ENCODE measurements at places on chromosomes 3 and 15. TPM values are rescaled to one million over a fixed set of nuclear protein-coding genes. Genes with fewer than 3 reads are reported as not detected.

DNA sequence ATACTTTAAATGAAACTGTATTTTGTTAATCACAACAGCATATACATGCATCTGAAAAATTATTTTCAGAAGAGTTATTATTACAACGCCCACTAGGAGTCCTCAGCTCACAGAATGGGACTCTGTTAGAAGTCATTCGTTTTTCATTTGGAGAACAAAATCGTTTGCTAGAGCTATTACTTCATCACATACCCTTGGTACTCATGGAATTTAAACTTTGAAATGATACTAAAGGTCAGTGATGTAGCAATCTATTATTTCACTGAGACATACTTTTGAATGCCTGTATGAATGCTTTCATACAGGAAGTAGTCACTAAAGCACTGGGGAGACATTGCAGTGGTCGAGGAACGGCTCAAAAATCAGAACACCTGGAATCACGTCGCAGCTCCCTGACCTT lies 198.1 kb downstream of the MBNL1 start:
- no peak for DNase-seq

DNA sequence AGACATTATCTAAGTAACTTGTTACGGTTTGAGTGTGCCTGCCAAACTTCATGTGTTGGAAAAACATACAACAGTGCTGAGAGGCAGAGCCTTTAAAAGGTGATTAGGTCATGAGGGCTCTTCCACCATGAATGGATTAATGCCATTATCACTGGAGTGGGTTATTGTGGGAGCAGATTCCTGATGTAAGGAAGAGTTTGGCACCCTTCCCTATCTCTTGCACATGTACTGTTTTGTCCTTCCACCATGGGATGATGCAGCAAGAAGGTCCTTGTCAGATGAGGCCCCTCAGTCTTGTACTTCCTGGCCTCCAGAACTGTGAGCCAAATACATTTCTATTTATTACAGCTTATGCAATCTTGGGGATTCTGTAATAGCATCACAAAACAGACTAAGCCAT lies 413.9 kb downstream of the EPHA3 start:
- DNase-seq = no peak

GRCh38 chr3:159974-160373 lies 36.6 kb upstream of the CHL1 start:
- DNase-seq = no peak

DNA sequence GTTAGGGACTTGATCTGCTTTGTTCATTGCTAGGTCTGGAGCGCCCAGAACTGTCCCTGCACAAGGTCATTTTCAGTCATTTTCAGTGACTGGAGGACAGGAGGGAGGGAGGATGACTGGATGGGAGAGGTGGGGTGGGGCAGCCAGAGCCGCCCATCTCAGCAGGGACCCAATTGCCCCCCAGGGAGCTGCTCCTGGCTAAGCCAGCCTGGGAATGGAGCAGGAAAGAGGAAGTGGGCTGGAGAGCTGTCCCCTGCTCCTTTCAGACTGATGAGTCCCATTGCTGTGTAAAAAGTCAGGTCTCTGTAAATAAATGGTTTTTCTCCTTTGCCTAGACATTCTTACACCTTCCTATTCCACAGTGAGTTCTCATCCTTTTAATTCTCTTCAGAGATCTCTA lies 98.4 kb upstream of the RAD18 start:
- no peak for DNase-seq

DNA sequence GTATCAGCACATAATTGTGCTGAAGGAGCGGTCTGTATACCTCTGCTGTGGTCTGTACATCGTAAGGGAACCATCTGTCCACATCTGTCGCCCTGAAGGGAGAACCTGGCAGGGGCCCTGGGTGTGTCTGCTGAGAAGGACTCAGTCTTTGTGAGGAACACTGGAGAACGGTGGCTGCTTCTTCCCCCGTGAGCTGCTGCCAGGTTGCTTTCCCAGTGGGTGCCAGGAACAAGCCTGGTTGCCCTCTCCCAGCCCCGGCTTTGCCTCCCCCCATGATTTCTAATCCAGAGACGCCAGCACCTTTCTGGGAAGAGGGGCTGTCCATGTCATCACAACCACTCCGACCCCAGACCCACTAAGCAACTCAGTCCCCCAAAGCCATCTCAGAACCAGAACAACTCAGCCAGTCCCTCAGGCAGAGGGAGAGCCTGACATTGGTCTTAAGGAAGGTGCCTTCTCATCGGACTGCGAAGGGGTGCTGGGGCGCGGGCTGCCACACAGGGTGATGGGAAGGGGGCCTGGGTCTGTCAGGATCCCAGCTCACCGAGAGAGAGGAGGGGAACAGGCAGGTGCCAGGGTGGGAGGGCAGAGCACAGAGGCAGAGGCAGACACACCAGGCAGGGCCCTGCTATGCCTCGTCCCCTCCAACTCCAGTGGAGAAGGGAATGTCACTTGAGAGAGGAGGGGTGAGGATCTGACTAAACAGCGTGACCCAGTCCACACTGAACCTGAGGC lies 8.5 kb downstream of the TNK2 start:
- DNase-seq = no peak

- DNase-seq = no peak
Measured at GRCh38 chr15:29736744-29737020, 85.6 kb downstream of the TJP1 start.

GRCh38 chr15:59662260-59662659 lies 4.9 kb upstream of the GTF2A2 start:
- no peak for DNase-seq

DNA sequence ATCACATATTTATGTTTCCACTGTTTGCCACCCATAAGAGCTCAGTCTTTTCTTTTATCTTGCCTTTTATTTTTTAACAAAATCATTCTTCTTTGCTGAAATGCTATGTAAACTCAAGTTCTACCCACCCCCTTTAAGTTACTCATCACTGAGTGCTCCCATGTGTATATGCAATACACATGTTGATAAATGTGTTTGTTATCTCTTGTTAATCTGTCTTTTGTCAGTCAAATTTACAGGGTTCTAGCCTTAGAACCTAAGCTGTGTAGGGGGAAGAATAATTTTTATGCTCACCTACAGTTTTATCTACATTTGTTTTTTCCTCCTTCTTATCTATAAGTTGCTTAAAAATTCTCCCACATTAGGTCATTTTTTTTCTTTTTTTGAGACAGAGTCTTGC lies 1195.9 kb downstream of the ROBO2 start:
- DNase-seq = no peak

GRCh38 chr3:143674100-143674968 lies 173.9 kb downstream of the SLC9A9 start:
- DNase-seq = peak; percentile 84

GOLGA8T gene
- not detected for total RNA-seq

- no peak for DNase-seq
Measured at GRCh38 chr3:69209413-69209812, 87.0 kb upstream of the LMOD3 start.

DNA sequence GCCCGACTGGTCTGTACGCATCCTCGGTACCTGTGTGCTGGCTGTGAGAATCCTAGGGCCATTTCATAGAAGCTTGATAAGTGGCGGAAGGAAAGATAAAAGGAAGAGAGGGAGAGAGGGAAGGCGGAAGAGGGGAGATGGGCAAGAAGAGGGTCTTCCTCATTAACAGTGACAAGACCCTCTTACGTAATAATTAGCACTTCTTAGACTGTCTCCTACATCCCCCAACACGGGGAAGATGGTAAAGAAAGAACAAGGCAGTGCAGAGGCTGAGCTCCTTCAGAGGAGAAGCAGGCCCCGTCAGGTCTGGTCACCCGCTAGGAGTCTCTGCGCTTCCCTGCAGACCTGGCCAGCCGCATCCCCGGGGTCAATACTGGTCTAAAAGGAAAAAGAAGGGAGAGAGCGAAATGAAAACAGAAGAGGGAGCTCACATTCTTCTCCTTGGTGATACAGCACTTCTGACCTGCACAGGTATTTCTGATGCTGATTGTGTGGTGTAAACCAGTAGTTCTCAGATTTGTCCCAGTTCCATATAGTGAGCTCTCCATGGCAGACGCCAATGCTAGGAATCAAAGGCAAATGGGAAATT lies 19.0 kb upstream of the FAM240A start:
- no peak for DNase-seq

AVEN gene
- 13.4 TPM for total RNA-seq

DNA sequence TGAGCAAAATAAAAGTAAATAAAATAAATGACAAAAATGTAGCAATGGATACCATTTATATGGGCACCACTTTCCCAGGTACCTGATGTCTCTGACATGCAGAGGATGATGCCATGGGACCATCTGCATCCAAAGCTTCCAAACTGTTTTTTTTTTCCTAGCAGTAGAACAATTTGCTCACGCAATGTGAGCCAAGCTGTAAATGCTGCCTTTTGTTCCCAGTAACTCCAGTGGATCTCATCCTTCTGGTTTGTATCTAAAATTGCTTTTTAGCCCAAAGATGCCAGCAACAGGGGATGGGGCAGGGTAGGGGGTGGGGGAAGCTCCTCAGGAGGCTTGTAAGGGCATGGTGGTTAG lies 32.7 kb downstream of the SLC12A8 start:
- no peak for DNase-seq

DNA sequence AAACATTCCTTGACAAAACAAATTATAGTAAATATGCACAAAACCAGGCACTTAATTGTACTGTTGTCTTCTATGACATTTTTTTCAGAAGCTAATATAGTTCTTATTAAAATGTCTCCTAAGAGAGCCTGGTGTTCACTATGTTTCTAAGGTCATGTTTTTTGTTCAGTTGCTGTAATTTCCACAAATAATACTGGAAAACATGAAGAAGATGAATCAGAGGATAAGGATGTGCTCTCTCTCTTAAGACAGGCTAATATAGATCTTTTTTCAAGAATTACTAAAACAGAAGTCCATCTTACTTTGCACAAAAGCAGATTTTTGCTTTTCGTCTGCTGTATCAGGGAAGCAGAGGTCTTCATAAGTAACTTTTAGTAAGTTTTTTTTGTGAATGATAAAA lies 823.0 kb upstream of the NECTIN3 start:
- no peak for DNase-seq

DNA sequence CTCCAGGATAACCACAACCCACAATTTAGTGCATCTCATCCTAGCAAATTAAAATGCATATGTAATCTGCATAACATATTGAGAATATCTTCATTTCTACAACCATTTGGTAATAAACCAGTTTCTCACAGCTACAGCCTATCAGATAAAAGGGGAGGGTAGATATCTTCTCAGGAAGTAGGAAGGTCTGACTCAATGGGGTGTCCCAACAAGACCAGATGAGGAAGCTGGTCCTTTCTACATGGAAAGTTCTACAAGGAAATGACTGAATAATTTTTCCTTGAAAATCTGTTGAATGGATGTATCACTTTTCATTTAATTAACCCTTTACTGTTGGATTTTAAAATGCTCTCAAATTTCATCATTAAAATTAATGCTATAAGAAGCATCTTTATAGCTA lies 17.4 kb upstream of the TMPRSS7 start:
- DNase-seq = no peak

DNA sequence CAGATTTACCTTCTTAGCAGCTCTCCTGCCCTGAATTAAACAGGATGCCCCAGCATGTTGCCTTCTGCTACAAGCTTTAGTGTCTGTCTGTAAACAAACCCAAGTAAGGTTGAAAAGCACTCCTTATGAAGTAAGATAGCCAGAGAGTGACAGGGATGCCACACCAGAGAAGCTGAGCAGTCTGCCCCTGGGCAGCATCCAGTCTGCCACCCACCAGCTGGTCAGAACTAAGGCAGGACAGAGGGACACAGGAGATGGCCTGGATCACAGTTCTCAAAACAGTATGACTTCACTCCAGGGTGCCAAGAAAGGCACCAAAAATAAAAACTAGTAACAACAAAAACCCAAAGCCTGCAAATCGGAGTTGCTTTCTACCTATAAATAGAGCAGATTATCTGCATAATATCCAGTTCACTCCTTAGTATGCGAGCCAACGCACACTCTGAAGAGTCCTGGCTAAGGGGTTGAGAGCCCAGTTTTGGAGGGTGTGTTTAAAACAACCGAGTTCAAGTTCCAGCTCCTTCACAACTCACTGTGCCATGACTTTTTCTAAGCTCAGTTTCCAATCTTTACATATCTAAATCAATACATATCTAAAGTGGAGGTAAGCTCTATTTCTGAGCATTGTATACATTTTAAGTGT lies 198.9 kb downstream of the KCNMB2 start:
- no peak for DNase-seq

DNA sequence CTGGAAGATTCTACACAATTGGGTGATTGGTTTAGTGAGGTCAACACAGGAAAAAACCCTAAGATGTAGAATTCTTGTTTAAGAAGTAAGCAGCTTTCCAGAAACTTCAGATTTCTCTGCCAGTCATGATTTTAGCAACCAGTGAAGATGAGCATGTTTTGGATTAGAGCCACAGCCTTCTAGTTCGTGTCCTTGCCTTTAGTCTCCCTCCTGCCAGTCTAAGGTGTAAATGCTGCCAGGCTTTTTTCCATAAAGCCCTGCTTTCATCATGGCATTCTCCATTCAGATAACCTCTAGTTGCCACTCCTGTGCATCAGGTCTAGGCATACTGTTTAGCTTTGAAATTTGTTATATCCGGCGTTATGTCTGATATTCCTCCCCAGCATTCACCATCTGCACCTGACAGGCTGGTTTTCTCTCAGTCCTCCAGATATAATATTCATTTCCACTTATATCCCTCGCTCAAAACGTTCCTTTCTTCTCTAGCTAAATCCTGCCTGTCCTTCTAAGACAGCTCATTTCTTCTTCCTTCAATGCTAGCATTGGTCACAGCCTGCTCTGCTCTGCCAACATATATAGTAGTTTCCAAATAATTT lies 37.4 kb downstream of the SYN2 start:
- DNase-seq = no peak

- no peak for DNase-seq
Measured at GRCh38 chr3:150094150-150094933, 123.6 kb upstream of the PFN2 start.

RTP3 gene
- not detected for total RNA-seq

DNA sequence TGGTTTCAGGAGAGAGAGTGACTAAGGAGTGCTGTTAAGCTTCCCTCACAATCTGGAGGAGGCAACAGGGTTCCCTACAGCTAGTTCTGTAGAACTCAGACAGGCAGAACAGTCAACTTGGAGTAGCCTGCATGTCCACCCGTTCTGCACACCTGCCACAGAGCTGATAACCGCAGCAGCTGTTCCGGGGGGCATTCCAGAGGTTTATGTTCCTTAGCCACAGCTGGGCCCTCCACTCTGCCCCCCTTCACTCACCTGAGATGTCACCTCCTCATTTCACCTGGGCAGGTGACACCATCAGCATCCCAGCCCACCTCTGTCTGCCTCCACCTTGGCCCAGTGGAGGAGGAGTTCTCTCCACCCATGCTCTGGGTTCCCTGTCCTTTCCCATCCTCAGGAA lies 22.6 kb downstream of the XYLB start:
- DNase-seq = no peak

MLF1 gene
- total RNA-seq = 3.8 TPM

PLXNB1 gene
- 3.8 TPM for total RNA-seq

DNA sequence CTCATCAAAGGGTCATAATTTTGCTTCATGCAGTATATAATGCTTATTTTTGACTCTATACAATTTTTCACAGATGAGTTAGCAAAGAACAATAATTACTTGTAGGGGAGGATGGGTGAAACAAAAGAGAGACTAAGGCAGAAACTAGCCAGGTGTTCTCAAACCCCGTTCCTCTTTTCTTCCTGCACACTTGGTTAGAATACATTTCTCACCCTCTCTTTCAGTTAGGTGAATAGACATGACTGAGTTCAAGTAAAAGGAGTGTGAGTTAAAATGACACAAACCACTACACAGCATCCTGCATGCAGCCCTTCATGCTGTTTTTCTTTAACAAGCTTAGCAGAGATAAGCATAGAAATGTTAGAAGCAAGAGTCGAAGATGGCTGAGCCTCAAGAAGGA lies 922.2 kb downstream of the TBL1XR1 start:
- no peak for DNase-seq

- DNase-seq = no peak
Measured at GRCh38 chr3:82707035-82707434, 945.6 kb upstream of the GBE1 start.

Data from activated CD4-positive, alpha-beta memory T cell treated with anti-CD3 and anti-CD28 coated beads for 36 hours (primary cell).